Dermis blood vessel endothelial cell (primary cell): ENCODE measurements at places on chromosomes 1 and 21. TPM values are rescaled to one million over a fixed set of nuclear protein-coding genes. Genes with fewer than 3 reads are reported as not detected.
A peak's percentile ranks its signal among the peaks of the same experiment; 100 is the strongest.

- peak; percentile 53 for DNase-seq
These were observed 105.0 kb upstream of the JUN start for GRCh38 chr1:58888833-58889232.

GRCh38 chr1:94819945-94820746 is at the start of gene SLC44A3:
Gene SLC44A3 (plus strand): TSS chr1:94820357. CDS start chr1:94820452, 95 bp downstream.
- DNase-seq, result peak; percentile 55

DNA sequence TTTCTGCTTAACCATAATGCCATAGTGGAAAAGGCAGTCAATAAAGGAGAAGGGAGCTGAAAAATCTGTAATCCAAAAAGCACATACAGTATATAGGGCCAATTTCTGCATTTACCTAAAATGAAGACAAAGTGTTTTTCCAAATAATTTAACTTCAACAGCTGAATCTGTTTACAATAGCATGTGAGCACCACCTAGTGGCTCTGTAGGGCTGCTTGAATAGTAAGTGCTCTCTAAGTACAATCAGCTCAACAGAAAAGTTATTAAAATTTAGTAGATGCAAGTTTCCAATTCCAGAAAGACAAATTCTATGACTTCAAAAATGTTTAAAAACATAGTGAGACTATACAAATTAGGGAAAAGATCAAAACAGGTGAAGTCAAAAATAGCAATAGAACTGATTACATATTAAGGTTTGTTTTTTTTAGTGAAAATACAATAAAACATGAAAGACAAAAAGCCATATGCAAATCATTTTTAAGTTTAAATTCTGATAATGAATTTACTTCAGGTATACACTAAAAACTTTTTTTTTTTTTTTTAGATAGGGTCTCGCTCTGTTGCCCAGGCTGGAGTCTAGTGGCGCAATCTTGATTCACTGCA is 220.0 kb downstream of the SETD4 start:
- DNase-seq, result peak; percentile 88

- no peak for DNase-seq
These were observed 347.9 kb downstream of the ZP4 start for GRCh38 chr1:237542525-237543418.

DNA sequence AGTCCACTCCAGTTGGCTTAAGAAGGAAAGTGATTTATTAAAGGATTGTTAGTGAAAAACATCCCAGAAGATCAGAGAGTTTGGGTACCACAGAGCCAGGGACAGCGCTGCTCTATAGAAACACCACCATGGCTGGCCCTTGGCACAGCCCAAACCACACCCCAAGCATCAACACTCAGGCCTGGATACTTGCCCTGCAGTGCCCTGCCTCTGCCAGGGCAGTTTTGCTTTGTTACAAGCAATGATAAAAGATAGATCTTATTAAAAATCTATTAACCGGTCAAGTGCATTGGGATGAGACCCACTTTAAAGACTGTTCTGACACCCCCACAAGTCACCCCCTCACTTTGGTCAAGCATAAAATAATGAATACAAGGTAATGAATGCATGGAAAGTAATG is 56.6 kb downstream of the KIF21B start:
- DNase-seq, result no peak

DNA sequence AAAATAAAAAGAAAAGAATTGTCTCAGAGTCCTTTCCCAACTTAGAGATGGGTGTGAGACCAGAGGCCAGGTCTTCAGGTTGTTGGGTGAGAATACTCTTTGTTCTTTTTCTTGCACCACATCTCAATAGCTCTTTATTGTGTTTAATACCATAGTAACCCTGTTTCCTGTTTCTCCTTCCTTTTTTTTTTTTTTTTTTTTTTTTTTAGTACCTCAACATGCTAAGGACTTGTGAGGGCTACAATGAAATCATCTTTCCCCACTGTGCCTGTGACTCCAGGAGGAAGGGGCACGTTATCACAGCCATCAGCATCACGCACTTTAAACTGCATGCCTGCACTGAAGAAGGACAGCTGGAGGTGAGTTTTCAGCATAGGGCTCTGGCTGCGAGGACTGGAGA is 24.4 kb downstream of the CELF3 start:
- peak; percentile 20 for DNase-seq

GRCh38 chr1:110673197-110673701 is 1.5 kb downstream of the KCNA3 start:
- no peak for DNase-seq

Gene ARHGAP30
- total RNA-seq, result not detected in 2 replicates

Gene CD1C
- not detected in 2 replicates for total RNA-seq

DNA sequence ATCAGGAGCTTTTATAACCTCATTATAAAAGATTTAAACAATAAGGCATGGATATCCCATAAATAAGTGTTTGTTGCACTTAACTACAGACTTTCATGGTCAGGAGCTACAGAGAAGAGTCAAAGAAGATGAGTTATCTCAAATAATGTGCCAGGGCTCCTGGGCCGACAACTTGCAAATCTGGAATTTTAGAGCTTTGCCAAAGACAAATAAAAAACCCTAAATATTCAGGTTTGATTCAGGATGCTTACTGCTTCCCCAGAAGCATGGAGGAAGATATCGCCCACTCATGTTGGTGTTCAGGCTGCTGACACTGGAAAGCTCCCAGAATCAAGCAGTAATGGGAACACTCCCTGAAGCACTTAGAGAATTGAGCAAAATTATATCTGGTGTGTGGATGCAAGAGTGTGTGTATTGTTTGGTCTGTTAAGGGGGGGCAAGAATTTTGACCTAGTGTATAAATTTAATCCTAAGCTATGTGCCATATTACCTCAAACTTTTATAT is 176.9 kb upstream of the ESRRG start:
- no peak for DNase-seq

DNA sequence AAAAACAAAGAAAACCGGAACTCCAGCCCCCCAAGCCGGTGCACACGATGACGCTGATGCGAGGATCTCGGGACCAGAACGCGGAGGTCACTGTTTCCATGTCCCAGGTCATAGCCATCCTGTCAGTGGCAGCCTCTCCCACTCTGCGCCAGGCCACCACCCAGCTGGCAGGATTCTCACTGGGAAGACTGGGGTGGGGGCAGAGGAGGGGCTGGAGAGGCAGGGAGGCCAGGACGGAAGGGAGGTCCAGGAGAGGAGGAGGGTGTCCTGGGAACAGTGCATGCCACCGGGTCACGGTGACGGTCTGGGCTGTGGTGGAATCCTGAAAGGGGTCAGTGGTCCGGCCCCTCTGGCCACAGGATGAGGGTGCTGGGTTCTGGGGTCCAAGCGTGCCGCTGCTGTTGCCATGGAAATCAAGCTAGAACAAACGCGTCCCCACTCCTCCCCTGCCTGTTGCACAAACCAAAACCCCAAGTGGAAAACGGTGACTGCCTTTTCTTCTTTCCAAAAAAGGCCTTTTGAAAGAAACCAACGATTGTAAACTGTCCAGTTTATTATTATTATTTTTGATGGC is 26.1 kb downstream of the MRPL37 start:
- no peak for DNase-seq

Gene FOXJ3
- total RNA-seq, result 23.8 and 33.2 TPM in 2 replicates

Gene NR0B2
- total RNA-seq, result not detected in 2 replicates

DNA sequence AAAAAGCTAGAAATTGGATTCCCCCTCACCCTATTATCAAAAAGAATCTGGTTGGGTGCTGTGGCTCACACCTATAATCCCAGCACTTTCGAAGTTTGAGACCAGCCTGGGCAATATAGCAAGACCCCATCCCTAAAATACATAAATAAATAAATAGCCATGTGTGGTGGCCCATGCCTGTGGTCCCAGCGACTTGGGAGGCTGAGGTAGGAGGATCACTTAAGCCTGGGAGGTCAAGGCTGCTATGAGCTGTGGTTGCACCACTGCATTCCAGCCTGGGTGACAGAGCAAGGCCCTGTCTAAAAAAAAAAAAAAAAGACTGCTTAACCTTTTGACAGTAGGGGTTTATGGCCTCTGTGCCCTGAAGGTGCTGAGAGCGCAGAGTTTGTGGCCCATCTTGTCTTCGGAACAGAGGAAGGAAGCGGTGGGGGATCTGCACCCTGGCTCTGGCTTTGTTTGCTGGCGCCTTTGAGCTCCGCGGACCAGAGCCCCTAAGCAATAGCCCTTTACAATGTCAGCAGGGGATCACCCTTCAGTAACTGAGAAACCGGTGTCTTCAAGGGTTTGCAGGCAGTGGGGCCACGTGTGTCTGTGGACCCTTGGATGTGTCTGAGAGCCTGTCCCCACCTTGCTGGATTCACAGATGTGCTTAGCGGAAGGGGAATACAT is 22.1 kb downstream of the SLC2A7 start:
- no peak for DNase-seq

GRCh38 chr1:84883286-84883685 is 9.7 kb downstream of the LPAR3 start:
- no peak for DNase-seq

DNA sequence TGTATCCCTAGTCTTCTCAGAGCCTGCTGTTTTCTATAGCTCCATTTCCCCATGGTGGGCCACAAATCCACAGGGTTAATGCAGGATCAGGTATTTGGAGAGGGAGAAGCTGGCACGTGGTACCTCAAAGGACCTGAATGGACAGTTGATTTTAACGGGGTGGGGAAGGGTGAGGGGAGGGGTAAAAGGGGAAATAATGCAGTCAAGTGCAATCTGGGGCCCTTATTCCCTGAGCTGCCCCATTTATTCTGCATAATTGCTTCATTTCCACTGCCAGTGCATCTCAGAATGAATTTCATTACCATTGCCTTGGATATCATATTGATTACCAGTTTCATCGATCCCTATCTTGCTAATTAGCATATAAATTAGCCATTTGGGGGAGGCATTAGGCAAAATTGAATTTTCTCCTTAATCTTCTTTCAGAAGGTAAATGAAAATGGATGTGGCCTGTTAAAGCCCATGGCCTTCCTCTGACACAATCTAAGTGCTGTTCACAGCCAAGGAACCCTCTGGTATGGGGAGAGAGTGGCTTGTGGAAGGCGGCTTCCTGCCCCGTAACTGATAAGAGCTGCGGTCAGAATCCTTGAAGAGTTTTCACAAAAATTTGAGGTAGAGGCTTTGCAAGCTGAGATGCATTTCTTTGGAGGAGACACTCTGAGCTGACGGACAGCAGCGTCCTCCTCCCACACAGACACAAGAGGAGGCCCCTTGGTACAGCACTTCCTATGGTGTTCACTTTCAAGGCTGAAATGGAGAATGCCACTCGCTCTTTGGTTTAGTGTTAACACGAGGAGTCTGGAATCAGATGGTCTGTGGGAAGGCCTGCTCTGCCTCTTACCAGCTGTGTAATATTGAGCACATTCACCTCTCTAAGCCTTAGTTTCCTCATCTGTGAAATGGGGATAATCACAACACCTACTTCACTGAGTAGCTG is 34.4 kb downstream of the PHC2 start:
- no peak for DNase-seq

Gene CYP2J2
- total RNA-seq, result 0.37 TPM in 1 of 2 replicates, not detected in the other

- no peak for DNase-seq
These were observed 1.1 kb downstream of the ITLN1 start for GRCh38 chr1:160883581-160884513.

GRCh38 chr1:109714661-109715372 is 2.8 kb downstream of the GSTM5 start:
- no peak for DNase-seq

- DNase-seq, result no peak
These were observed 156.7 kb upstream of the CSF3R start for GRCh38 chr1:36639461-36639860.

DNA sequence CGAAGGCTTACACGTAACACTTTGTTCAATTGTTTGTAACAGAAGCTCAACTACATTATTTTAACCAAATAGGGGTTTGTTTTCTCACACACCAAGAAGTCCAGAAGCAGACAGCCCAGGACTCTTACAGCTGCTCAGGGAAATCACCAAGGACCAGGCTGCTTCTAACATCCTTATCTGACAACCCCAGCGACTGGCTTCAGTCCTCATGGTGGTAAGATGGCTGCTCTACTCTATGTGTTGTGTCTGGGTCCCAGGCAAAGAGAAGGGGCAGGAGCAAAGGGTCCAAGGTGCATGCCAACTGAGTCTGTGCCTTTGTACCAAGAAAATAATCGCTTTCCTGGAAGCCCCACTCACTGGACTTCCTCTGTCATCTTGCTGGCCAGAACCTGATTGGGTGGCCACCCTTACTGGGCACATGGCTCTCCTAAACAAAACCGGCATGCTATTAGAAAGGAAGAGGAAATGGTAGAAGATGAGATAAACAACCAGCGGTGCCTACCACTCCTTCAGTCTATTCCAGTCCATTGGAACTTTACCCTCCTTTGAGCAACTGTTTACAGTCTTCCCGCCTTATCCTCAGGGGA is 34.1 kb upstream of the LRRC8D start:
- no peak for DNase-seq

GRCh38 chr1:117820694-117821381 is 108.6 kb downstream of the GDAP2 start:
- DNase-seq, result peak; percentile 42

- DNase-seq, result peak; percentile 58
These were observed 70.4 kb upstream of the TARDBP start for GRCh38 chr1:10941891-10942541.

DNA sequence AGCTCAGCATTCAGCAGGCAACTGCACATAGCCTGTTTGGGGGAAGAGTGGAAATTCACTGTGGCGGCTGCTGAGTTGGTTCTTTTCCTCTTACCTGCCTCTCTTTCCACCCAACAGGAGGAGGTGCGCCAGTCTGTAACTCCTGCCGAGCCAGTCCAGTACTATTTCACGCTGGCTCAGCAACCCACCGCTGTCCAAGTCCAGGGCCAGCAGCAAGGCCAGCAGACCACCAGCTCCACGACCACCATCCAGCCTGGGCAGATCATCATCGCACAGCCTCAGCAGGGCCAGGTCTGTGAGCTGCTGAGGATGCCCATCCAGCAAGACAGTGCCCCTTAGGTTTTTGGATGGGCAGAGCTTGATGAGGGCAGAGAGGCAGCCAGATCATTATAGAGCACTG is 25.6 kb upstream of the KCNQ4 start:
- DNase-seq, result no peak

Gene SMCP
- not detected in 2 replicates for total RNA-seq

GRCh38 chr1:21508580-21509350 is 458 bp upstream of the ALPL start:
- DNase-seq, result peak; percentile 62

- DNase-seq, result no peak
These were observed 62.8 kb downstream of the IRF2BP2 start for GRCh38 chr1:234546890-234547788.

Gene TTC24
- total RNA-seq, result not detected in 2 replicates

DNA sequence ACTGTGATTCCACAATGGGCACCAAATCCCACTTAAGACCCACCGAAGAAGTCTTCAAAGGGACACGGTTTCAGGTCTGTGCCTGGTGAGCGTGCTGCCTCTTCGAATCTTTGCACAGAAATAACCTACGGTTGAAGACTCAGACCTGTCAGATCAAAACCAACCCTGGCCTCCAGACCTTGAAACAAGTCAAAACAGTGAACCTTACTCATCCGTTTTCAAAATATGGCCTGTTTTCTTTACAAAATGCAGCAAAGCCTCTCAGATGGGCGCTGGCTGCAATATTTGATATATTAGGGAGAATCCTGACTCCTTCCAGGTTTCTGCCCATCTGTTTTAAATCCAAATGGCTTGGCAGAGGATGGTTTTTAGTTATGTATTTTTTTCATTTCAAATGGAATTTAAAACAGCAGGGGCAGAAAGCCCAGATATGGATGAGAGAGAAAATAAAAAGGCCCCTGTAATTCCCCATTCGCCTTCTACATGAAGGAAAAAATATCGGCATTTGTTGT is 14.0 kb downstream of the JUN start:
- no peak for DNase-seq
